Activated T-helper 17 cell treated with anti-CD3 and anti-CD28 coated beads, Interleukin-2, amount 50 U/mL, for 72 hours (primary cell): ENCODE measurements at places on chromosomes 5 and 9. TPM values are rescaled to one million over a fixed set of nuclear protein-coding genes. Genes with fewer than 3 reads are reported as not detected.

DNA sequence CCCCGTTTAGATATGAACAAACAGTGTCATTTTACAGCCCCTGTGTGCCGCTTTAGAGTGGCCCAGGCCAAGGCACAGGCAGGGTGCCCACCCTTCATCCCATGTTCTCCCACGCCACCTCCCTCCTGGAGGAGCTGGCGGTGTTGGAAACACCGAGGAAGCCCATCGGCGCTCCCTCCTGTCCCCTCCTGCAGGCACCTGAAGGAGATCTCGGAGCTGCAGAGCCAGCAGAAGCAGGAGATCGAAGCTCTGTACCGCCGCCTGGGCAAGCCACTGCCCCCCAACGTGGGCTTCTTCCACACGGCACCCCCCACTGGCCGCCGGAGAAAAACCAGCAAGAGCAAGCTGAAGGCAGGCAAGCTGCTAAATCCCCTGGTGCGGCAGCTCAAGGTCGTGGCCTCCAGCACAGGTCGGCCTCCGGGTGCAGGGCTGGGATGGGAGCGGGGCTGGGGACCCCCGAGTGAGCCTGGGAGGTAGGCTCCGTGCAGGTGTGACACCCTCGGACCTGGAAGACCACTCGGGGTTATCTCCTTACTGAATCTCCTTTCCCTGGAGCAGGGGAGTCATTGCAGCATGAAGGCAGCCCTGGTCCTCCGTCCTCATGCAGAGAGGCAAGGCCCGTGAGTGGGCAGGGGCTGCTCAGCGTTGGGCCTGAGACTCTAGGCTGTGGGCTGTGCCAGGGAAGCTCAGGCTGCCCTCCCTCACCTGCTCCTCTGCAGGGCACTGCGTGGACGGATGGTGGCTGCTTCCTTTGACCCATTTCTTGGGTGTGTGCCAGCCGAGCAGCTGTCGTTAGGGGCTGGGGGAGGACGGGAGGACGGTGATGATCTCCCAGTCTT is 113.9 kb downstream of the WNK2 start:
- no peak for ATAC-seq

DNA sequence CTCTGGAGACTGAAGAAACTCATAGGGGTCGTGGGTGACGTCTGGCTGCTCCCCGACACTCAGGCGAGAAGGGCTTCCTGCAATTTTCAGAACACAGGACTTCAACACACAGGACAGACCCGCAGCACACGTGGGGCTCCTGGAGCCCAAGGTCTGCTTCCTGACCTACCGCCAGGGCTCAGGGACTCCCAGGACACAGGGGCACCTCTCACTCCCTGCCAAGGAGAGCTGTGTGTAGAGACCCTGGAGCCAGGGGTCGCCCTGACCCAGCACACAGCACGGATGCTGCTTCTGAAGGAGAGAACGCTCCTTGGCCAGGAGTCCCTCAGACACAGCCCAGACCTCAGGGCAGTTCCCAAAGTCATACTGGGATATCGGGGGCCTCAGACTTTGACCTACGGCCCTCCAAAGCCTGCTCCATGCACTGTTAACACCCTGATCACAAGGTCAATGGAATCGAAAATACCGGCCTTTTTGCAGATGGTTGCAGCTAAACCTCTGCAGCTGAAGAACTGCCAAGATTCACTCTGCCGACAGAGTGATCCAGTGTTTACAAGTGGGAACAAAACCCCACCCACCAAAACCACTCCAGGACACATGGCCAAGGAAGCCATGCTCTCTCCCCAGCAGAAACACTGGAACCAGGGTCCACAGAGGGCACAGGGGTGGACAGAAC is 13.8 kb upstream of the ZDHHC11 start:
- no peak for ATAC-seq

GRCh38 chr9:109792951-109793546 is 13.1 kb downstream of the PALM2AKAP2 start:
- no peak for ATAC-seq

- ATAC-seq, result no peak
Observed at GRCh38 chr5:2752059-2752820, 763 bp upstream of the IRX2 start.

GRCh38 chr9:36874921-36875320 is 159.1 kb downstream of the PAX5 start:
- no peak for ATAC-seq

ENDOG gene
- 15.6 TPM for total RNA-seq

SGTB gene
- total RNA-seq, result 14.9 TPM

ALDH7A1 gene
- 3.3 TPM for total RNA-seq

STK10 gene
- total RNA-seq, result 140 TPM

C9orf50 gene
- total RNA-seq, result not detected
